ENCODE measurements at places on chromosomes 3 and 15.

GRCh38 chr3:197149528-197149927 lies 119.9 kb upstream of the MELTF start:
- DNase-seq, result no peak

GRCh38 chr15:64558460-64559179 lies 98.2 kb downstream of the ZNF609 start:
- DNase-seq, result no peak

- no peak for DNase-seq
These were observed 1023.4 kb upstream of the CFAP20DC start for GRCh38 chr3:60073228-60073627.

GRCh38 chr3:140185375-140185774 lies 250.4 kb downstream of the CLSTN2 start:
- no peak for DNase-seq

GRCh38 chr3:39387411-39387975 lies 4.3 kb downstream of the SLC25A38 start:
- no peak for DNase-seq

DNA sequence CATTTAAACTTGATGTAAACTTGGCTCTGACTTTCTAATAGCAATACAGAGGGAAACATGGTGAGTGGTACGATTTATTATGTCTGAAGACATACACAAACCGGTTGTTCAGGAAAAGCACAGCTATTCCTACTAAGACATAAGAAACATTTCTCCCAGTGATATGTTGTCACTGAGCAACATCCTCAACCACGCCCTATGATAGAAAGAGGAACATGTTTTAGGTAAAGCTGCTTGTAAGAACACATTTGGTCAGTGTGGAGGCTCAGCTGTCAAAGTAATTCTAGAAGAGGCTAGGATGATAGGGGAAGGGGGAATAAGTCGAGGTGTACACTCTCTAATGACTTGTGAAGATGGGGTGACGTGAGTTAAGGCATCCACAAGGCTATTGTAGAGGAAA lies 42.7 kb upstream of the B3GNT5 start:
- DNase-seq, result no peak

GRCh38 chr3:100057716-100058575 lies 56.4 kb downstream of the FILIP1L start:
- no peak for DNase-seq

GRCh38 chr15:38670128-38671005 lies 105.8 kb upstream of the RASGRP1 start:
- DNase-seq, result no peak

- no peak for DNase-seq
These were observed 28.9 kb downstream of the CLDN18 start for GRCh38 chr3:138038725-138039462.

DNA sequence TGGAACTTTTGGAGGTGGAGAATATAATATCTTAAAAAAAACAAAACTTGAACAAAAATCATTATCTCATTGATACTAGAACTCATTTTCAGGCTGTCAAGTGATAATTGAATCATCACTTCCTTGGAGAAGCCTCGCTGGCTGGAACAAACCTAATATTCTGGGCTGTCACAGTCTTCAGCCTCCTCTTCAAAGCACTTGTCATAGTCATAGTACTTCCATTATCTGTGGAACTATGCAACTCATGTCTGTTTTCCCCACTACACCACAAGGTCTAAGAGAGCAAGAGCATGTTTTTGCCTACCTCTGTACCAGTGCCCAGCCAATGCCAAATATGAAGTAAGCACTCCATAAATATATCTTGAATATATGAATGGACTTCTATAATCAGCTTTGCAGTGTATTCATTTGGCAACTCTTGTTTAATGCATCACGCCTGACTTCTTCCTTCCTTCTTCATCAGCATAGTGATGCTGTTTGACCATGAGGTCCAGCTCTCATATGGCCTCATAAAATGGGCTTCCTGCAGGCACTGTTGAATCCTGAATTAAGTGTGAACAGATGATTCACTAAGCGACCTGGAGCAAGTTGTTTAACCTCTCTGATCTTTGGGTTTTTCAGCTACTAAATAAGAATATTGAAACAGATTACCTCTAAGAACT lies 86.6 kb upstream of the SNRK start:
- DNase-seq, result no peak

DNA sequence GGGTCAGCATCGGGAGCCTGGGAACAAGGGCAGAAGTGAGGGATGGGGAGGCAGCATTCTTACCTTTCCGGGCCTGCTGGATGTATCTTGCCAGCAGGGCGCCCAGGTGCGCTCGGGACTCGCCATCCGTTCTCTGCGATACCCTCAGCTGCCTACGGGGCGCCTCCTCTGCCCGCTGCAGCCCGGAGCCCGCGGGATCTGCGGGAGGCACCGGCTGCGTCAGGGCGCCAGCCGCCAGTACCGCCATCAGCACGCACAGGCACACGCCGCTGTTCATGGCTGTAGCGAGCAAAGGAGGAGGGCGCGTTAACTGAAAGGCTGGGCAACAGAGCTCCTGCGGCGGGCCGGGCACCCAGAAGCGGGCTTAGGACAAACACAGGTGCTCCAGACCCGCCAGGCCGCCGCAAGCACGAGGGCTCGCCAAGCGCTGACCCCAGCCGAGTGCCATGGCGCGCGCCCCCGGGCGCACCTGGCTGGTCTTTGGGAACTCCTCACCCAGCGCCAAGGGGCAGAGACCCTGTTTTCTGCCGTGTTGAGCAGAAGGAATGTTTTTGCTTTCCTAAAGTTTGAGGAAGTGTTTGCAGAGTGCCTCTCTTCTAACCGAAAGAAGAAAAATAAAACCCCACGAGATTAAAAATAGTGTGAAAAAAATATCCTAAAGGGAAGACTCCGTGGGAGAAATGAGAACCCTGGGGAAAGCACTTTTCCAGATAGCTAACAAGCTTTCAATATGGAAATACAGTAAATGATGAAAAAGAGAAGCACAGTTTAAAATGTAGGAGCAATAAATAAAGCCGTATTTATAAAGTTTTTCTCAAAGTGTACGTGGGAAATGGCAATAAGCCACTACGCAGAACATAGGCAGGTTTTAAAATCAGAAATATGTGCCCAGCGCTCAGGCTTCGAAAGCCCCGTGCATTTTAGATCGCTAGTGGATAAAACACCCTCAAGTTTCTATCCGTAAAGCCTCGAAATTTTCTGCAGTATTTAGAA lies 2.3 kb downstream of the CCK start:
- DNase-seq, result peak; percentile 34

- DNase-seq, result no peak
These were observed 24.2 kb upstream of the PGPEP1L start for GRCh38 chr15:99031688-99032282.

- DNase-seq, result no peak
These were observed 32.4 kb downstream of the NIPA2 start for GRCh38 chr15:22870865-22871264.

GRCh38 chr15:90000186-90001001 lies 730 bp upstream of the ZNF710 start:
- DNase-seq, result no peak

- DNase-seq, result no peak
These were observed 103.8 kb downstream of the NR1D2 start for GRCh38 chr3:24048843-24049242.

DNA sequence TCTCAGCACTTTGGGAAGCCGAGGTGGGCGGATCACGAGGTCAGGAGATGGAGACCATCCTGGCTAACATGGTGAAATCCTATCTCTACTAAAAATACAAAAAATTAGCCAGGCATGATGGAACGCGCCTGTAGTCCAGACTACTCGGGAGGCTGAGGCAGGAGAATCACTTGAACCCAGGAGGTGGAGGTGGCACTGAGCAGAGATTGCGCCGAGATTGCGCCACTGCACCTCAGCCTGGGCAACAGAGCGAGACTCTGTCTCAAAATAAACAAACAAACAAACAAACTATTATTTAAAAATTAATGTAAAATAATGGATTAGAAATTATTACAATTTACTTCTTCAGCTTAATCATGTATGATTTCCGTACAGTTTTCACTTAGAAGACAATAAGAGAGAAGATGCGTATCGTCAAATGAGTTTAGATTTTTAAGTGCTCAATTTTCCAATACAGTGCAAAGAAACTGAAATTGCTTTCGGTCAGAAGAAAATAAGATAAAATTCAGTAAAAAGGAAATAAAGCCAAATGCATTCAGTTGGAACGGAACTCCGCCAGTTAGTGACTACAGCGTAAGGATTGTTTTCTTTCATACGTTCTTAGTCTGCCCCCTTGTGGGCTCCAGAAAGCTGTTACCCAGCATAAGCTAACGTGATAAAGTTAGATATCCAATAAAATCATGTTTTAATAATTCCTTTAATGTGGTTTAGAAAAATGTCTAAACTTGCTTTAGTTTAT lies 24.8 kb downstream of the AADAC start:
- DNase-seq, result peak; percentile 24

GRCh38 chr15:57327985-57328471 lies 48.3 kb upstream of the CGNL1 start:
- no peak for DNase-seq

DNA sequence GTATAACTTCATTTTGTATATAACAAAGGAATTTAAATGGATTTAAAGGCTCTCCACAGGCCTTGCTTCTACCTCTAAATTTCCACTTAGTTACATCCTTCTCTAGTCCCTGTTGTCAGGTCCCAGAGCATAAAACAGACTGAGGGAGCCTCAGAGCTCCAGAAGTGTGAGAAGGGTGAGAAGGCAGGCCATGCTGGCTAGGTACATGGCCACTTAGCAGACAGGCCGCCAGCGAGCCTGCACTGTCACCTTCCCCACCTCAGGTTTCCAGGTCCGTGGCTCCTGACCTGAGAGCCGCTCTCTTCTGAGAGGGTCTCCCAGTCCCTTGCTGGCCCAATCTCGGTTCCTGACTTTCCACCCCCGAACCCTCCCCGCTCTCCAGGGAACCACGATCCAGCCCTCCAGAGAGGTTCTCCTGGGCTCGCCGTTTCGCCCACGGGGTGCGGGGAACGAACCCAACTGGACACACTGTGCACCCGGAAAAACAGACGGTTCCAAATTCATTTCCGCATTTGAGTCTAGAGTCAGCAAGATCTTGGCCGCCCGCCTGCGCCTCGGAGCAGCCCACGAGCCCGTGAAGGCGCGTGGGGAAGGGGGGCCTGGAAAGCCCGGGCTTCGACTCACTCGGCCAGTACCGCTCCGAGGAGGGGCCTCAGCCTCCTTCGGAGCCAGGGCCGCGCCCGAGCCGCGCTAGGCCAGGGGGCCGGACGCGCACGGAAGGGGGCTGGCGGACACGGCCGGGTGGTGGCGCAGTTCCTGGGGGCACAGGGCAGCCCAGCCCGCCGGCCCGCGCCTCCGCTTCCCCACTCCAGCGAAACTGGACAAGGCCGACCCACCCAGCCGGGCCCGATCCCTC lies 16.7 kb upstream of the SOX2 start:
- DNase-seq, result no peak
